Right lung (tissue), 10 donors: ENCODE measurements at places on chromosomes 3 and 15. TPM values are rescaled to one million over a fixed set of nuclear protein-coding genes. Genes with fewer than 3 reads are reported as not detected.

The ENTPD3 gene
- 8.3 TPM for polyA plus RNA-seq

The IQCF5 gene
- polyA plus RNA-seq = not detected

The ZIC1 gene
- polyA plus RNA-seq = 0.87 TPM

The UBP1 gene
- 143 TPM for polyA plus RNA-seq

The SLC6A1 gene
- 5.8 TPM for polyA plus RNA-seq

GRCh38 chr3:98010194-98010882 lies 24.8 kb downstream of the GABRR3 start:
- no peak for DNase-seq

DNA sequence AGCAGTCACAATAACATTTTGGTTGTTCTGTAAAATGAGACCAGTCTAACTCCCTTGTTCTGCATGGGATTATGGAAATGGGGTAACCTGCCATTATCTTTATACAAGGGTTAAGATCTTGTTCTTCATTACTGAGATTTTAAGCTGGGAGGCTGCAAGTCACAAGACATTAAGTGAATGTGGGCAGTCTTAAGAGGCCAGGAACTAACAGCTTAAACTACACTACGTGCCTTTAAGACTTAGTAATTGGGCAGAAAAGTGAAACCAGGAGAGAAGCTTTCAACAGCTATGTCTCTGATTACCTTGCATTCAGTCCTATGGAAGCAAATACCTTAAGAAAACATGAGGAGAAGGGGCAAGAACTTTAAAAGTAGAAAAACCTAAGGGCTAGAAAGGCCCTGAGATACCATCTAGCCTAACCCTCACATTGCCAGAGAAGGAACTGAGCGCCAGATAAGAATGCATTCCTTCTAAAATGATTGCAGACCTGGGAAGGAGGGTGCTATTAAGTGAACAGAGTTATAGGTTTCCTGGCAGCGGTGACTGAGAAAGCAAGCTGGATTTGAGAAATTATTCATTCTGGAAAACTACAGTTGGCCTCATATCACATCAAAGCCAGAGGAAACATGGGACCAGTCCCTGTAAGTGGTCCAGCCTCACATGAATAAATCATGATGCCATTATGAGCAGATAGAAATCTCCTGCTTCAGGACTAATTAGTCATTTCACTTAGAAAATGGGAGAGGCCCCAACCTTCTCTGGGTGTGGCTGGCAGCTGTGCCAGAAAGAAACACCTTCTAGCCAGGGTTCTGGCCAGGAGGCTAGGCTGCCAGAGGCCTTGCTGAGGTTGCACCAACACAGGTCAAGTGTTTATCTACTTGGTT lies 32.9 kb downstream of the DAPK2 start:
- DNase-seq = no peak

DNA sequence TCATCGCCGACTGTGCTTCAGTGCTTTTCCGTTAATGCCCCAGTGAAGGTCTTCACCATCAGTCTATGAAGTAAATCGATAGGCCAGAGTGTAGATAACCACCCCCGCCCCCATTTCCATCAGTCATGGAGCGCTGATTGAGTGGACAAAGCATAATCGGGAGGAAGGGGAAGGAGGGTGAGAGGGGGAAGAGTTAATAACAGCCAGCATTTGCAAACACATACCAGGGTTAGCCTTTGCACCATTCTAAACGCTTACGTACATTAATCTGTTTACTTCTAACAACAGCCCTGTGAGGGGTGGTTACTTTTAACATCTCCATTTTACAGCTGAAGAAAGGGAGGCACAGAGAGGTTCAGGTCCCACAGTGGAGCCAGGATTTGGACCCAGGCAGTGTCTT lies 26.8 kb downstream of the EDEM1 start:
- DNase-seq = no peak

- no peak for DNase-seq
Measured at GRCh38 chr15:90531147-90531546, 1.4 kb downstream of the CRTC3 start.

DNA sequence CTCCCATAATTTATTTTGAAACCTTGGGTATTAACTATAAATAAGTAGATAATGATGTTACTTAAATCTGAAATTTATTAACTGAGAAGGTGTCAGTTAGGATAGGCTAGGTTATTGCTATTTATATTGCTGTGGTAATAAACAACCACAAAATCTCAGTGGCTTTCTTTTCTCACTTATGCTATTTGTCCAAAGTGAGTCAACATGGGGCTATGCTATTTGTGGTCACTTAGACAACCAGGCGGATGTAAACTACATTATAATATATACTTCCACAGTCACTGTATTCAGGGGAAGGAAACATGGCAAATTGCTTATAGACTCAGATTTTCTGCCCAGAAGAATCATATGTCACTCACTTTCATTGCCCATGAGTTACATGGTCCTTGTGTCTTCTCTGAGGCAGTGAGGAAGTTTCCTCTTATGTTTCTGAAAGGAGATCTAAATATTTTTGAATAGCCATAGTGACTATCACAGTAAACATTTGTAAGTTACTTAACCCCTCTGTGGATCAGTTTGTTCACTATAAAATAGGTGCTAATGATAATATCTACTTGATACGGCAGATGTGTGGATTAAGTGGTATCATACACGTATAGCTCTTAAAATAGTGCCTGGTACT lies 19.8 kb downstream of the HMG20A start:
- DNase-seq = no peak

DNA sequence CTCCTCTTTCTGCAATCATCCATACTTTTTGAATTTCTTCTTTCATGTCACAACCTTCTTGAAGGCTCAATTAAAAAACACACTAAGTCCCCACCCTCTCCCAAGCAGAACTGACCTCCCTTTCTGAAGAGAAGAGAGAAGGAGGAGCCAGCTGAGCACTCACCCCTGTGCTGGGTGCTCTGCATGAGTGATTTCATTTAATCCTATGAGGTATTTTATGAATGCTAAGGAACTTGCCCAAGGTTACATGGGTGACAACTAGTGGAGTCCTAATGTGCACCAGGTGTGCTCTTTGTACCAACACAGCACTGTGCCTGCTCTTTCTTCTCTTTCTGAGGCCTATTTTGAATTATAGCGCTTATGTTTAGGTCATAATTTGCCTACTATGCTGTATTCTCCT lies 135.6 kb downstream of the DUT start:
- no peak for DNase-seq

GRCh38 chr3:27503526-27503925 lies 19.3 kb upstream of the SLC4A7 start:
- no peak for DNase-seq

GRCh38 chr3:177361081-177361938 lies 164.0 kb upstream of the TBL1XR1 start:
- no peak for DNase-seq

DNA sequence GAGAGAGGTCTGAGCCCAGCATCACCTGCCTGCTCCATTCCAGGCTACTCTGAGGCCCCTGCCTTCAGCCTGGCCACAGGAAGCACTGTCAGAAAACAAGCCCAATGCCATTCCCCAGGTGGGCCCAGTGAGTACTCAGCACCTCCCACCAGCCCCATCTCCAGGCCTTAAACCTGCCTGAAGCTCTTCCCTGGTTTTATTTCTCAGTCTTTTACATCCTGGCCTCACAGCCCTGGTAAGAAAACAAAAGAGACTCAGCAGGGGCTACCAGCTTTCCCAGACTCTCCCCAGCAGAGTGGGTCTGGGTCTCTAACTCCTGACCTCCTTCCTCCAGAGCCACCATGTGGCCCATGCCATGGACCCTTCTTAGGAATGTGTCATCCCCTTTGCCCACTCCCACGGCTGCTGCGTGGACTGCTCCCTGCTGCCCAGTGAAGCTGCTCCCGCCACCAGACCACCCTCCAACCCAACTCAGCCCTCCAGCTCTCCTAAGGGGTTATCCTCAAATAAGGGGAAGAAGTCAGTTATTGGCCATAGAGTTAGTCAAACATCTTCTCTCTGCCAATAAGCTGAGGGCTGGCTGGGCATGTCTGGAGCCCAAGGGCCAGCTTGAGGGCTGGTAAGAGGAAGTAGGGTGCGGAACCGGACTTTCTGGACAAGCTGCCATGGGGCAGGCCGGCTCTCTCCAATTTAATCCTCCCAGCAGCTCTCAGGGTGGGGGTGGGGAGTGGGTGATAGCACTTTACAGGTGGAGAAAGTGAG lies 116.7 kb upstream of the LINGO1 start:
- no peak for DNase-seq

DNA sequence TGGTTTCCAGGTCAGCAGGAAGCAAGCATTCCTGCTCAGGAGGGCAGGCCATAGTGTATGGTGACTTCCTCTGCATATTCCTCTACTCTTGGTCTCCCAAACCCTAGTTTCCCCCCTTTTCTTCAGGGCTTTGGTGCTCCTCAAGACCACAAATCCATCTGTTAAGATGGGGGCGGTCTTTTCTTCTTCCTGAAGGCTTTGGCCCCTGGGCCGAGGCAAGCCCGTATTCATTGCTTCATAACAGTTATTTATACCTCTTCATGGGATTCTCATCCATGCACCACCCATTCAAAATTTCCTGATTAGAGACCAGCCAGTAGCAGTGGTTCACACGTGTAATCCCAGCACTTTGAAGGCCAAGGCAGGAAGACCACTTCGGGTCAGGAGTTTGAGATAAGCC lies 62.1 kb upstream of the IL12A start:
- DNase-seq = no peak

DNA sequence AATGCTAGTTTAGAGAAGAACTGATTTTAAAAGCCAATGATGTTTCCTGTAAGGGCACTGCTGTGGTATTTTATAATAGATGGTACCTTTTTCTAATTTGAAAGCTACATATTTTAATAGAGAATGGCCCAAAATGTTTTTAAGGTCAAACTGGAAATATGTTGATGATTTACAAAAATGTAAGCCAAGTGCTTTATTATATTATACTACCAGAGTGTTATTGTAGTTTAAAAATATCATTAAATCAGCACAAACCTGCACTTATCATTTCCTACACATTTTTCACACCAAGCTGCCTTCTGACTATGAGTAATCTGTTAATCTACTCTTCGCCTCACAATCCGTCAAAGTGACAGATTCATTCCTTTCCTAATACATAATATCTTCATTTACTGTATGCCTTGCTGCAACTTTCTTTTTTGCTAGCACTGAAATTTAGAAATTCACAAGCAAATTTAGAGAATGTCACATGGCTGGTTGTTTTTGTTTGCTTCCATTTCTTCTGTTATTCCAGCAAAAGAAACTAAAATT lies 126.4 kb upstream of the FAM3D start:
- DNase-seq = no peak

DNA sequence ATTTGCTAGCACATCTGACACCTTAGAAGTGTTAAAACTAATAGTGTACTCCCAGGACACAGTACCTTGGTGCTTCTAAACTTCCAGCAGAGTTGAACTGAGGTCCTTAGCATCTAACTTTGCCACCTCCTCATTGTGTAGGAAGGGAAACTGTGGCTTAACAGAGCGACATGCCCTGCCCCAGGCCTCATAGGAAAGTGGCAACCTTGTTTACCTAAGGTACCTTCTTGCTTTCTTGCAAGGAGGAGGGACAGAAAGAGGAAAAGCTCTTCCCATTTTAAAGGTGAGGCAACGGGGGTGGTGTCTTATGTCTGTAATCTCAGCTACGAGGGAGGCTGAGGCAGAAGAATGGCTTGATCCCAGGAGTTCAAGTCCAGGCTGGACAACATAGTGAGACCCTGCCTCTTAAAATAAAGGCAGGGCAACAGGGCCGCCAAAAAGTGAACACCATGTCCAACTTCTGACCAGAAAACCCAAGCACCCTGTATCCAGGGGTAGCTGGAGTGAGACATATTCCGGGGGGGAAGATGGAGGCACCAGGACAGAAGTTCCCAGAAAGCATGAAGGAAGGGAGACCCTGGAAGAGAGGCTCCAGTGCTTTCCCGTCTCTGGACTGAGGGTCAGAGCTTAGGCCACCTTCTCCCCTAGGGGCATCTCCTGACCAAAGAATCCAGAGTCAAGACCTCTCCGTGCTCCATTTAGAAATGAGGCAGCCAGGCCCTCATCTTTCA lies 540 bp upstream of the KLHL40 start:
- DNase-seq = no peak

- DNase-seq = no peak
Measured at GRCh38 chr3:171840811-171841619, 2.1 kb upstream of the TMEM212 start.

DNA sequence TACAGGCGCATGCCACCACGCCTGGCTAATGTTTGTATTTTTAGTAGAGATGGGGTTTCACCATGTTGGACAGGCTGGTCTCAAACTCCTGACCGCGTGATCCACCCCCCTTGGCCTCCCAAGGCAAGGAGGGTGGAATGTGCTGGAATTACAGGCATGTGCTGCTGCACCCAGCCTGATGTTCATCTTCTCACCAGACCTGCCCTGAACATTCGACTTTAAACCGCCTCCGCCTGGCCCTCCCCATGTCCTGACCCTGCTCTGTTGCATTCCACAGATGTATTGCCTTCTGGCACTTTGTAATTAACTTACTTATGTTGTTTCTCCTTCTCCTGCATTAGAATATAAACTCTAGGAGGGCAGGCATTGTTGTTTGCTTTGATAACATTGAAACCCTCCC lies 102.1 kb downstream of the LINGO1 start:
- no peak for DNase-seq

DNA sequence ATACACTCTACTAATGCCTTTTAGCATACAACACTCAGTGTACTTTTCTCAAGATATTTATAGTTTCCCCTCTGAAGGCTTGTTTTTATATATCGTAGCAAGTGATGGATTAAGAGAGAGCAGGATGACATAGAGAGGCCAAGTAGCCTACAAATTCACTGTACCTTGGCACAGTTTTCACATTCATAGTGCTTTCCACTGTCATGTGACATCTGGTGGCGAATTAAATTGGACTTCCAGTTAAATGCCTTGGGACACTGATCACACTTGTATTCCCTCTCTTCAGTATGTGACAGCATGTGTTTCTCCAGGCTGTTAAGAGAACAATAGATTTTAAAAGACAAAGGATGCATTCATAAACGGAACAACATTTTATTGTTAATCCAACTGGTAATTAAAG lies 541.1 kb downstream of the MECOM start:
- no peak for DNase-seq

DNA sequence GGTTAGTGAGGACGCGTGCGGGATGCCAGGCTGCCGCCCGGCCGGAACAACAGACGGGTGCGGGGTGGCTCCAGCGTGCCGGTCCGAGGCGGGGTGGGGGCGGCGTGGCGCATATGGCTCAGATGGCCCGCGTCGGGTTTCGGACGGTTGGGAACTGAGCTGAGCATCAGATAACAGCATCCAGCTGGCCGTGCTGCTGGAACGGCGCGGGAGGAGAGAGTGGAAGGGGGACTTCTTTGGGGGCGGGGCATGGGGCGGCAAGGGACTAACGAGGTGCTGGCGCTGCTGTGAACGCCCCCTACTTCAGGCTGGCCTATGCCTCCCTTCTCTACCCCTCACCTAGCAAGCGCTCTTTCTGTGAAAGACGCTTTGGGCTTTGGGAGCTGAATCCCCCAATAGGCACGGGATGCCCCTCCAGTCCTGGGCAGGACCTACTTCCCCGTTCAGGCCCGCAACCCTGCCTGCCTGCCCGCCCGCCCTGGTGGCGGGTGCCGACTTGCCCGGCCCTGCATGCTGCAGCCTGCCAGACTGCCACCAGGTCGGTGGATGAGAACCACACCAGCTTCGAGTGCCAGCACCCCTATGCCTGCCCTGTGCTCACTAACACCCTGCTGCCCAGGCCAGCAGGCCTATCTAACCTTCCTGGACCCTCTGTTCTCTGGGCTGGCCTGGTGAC lies 542 bp downstream of the INKA1 start:
- DNase-seq = peak; percentile 79
